ENCODE measurements at places on chromosomes 7 and 10.
A peak's percentile ranks its signal among the peaks of the same experiment; 100 is the strongest.

- DNase-seq, result no peak
Observed at GRCh38 chr10:99709480-99710229, 22.3 kb downstream of the COX15 start.

DNA sequence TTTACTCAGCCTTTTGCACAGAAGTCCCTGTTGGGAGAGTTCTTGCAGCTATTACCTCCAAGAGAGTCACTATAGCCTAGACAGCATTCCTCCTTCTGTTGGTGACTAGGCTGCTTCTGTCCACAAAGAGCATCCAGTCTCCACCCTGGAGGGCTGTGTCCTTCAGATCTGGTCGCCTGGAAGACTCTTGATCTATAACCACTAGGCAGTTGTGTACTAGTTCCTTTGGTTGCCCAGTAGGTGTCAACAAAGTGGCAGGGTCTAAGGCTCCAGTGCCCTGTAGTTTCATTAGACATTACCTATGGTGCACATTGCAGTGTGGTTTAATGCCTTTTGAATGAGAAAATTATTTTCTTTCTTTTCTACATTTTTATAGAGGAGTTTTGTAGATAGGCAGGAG lies 11.3 kb upstream of the AKR1C2 start:
- no peak for DNase-seq

DNA sequence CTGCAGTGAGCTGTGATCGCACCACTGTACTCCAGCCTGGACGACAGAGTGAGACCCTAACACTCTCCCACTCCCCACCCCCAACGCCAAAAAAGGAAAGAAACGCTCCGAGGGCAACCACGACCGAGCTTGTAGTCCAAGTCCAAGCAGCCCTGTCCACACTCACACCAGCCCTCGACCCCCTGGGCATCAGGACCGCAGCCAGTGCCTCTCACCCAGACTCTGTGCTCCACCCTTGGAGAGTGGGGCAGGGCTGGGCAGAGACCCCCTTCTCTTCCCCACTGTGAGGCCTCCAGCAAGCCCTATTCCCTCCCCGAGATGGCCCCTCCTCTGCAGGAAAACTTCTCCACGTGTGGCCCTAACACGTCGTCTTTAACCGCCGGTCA lies 82.6 kb downstream of the FOXL3 start:
- DNase-seq, result no peak

GRCh38 chr10:75679536-75679935 lies 248.1 kb downstream of the LRMDA start:
- no peak for DNase-seq

DNA sequence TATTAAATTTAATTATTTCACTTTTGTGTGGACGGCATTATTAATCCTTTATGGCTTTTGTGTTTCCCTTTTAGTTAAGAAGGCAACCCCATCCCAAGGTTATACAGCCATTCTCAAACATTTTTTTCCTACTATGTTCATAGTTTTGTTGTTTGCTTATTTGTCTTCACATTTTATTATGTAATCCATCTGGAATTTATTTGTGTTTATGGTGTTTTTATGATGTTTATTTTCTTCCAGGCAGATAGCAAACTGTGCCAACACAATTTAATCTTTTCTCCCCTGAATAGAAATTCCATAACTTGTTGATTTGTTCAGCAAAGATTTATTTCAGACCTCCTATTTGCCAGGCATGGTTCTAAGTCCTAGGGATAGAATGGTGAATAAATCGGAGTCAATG lies 42.9 kb downstream of the RAB18 start:
- no peak for DNase-seq

DNA sequence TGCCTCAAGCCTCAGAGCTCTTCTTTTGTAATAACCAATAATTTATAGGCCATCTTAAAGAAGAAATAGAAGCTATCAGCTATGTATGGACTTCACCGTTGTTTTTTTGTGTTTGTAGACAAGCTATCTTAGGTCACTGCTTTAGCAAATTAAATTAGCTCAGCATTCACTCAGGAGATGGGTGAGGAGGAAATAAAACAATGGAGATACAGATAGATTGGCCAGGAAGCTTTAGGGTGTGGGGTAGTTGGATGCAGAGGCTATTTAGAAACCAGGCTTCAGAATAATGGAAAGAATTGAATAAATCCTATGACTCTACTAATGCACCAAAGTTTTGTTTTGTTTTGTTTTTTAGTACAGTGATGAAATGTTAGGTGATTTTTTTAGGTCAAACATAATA lies 66.1 kb downstream of the MDFIC start:
- DNase-seq, result no peak

DNA sequence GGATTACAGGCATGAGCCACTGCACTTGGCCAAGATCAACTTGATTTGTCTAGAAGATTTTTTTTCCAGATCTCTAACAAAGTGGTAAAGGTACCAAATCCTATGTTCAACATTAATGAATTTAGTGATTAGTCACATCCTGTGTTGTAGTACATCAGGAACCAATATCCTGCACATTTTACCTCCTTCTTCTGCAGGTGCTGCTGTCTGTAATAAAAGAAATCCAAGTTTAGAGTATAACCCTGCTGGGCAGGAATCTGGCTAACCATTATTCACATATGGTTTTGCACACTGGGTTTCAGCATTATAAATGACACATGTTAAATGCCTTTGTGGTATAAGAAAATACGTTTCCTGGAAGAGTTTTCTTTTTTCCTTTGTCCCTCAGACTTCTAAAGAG lies 10.8 kb downstream of the PARD3 start:
- DNase-seq, result no peak

DNA sequence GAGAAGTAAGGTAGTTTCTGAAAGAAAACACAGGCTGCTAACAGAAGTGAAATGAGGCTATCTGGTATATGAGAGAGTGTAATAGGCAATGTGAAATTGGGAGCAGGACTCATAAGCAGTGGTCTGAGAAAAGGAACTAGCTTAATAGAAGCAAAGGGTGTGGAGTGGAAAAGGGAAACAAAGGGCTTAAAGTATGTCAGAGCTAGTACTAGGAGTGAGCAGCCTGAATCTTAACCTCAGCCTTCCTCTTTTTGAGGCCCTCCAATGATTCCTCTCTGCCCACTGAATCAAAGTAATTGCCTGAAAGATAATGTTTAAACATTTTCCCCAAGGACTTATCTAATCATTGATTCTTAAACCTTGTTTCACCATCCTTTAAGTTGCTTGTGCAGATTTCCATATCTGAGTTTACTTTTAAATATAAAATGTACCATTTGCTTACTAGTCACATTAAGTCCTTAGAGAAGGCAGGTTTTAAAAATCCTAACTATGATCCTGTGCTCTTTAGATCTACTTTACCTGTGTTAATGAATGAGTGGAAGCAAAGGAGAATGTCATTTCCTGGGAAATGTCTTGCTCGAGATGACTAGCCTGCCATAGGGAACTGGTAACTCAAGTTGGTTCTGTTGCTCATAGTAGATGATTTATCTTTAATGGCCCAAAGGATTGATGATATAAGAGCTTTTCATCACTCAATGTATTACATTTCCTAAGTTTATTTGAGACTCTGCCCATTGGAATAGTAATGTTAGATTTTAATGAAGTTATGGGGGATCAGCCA lies 155.0 kb downstream of the SKAP2 start:
- DNase-seq, result no peak

- DNase-seq, result peak; percentile 73
Observed at GRCh38 chr10:62817121-62817765, 1.1 kb upstream of the EGR2 start.

DNA sequence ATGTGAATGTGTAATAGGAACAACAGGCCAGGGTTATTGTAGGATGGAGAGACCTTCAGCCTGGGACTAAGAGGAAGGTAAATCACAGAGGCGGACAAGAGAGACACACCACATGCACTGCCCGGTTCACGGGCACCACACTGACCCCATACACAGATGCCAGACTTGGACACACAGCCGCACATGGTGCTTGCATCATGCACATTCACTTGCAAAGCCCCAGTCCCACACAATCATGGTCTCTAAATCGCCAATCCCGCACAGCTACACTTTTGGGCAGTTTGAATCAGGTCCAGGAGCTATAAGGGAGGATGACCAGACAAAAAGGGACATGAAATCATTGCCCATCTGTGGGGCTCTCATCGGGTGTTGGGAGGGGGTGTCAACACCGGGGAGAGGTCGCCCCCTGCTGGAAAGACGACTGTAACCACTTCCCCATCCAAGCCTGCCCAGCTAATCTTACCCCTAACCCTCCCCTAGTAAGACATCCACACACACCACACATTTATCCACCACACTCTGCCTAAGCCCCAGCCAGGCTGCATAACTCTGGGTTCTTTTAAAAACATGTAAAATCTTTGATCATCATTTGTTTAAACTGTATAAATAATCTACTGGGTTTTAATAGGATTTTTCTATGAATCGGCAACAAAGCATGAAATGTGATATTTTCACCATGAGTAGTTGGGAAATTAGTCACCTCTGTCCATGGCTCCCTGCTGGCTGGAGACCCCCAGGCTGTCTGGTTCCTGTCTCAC lies 40.5 kb upstream of the SLF2 start:
- peak; percentile 33 for DNase-seq

DNA sequence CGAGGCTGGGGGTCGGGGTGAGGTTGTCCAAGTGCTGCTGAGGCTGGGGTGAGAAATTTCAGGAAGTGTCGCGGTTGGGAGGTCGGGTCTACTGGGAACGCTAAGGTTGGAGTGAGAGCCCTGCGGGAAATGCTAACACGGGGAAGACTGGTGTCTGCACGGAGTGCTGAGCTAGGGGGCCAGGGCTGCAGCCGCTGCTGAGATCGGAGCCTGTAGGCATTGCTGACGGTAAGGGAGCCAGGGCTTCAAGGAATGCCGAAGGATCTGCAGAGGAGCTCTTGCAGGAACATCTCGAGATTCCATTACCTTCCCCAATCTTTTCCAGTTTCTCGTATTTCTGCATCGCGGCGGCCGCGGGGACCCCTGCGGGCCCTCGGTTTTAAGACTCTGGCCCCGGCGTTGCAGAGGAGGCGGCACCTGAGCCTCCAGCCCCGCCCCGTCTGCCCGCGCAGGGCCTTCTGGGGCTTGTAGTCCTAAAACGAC lies at the start of gene CDK5:
TSS of gene CDK5 (minus strand) at position 392 of the 483 bp plus-strand sequence. CDS start at position 343, 49 bp downstream.
- DNase-seq, result no peak

DNA sequence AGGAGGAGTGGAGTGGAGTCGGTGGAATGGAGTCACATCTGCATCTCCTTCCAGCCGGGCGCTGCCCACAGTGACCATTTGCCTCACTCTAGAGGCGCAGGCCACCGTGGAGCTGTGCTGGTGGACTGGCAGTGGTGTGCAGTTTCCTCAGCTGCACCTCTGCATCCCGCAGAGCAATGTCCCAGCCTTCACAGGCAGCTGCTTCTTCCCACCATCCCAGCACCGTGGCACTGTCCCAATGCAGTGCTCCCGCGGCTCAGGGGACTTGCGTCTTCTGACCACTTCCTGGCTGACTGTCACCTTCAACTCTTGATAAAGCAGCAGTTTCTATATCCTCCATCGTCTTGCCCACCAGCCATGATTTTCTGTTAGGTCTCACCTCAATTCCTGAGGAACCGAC lies 90.3 kb upstream of the SFMBT2 start:
- DNase-seq, result no peak

- DNase-seq, result no peak
Observed at GRCh38 chr10:3570131-3570729, 214.8 kb downstream of the KLF6 start.
